ENCODE measurements at places on chromosomes 5 and 9.

GRCh38 chr5:139369181-139369580 lies 13.9 kb downstream of the SLC23A1 start:
- peak; percentile 64 for DNase-seq

DNA sequence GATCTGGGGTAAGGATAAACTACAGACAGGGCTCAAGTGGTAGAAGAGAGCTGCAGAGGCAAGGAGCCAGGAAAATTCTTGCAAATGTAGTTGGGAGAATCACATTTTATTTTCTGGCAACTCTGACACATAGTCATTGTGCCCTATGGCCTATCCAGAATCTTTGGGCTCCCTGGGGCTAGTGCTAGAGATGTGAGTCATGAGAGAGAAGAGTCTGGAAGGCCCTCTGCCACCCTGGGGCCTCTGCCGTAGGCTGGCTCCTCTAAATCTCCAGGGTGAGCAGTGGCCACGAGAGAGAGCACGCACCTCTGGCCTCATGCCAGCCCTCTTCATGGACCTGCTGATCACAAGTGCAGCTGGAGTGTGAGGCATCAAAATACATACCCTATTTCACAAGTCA lies 74.3 kb upstream of the SSBP2 start:
- DNase-seq: peak; percentile 93

GRCh38 chr5:179151286-179152118 lies 91.3 kb downstream of the ZNF354C start:
- no peak for DNase-seq

- no peak for DNase-seq
These were observed 120.7 kb downstream of the NR2F1-AS1 start for GRCh38 chr5:93460286-93460685.

DNA sequence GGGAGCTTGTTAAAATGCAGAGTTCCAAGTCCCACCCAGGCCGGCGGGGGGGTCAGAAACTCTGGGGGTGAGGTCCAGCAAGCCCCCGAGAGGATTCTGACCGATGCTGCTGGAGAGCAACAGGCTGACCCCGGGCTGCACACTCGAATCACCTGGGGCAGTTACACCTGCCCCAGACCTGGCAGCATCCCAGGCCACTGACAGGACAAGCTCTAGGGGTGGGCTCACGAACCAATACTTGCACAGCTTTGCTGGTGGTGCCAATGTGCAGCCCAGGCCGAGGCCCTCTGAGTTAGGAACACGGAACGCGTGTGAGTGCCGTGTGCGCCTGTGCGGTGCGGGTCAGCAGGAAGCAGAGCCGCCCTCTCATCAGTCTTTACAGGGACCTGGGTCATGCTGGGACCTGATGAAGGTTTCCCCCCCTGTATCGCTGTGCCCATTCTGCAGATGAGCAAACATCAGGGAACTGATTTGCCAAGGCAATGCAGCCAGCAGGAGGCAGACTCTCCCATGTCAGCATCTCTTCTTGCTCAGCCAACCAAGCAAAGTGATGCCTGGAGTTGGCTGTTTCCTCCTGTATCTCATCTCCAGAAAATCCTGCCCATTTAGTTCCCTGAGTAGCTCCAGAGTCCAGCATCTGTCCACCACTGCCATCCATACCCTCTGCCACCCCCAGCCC lies 16.3 kb downstream of the FAM163B start:
- DNase-seq: peak; percentile 14

GRCh38 chr5:171149772-171150171 lies 159.3 kb upstream of the TLX3 start:
- DNase-seq: no peak

- DNase-seq: no peak
These were observed 121.7 kb downstream of the ICE1 start for GRCh38 chr5:5544094-5544663.

DNA sequence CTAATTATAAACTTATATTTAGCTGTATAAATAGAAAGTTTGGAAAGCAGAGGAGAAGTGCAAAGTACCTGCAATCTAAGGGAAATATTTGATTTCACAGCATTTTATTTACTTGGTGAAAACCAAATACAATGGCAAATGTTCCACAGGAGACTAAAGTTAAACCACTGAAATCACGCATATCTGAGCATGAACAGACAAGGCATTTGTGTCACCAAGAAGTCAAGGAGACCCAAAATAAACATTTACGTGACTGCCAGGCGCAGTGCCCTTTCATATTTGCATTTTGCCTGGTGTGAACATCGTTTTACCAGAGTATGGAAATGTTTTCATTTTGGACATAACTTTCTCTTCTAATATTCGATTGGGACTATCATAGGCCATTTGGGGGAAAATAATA lies 20.6 kb downstream of the UGCG start:
- no peak for DNase-seq

GRCh38 chr5:87260604-87261192 lies 7.0 kb upstream of the RASA1 start:
- DNase-seq: no peak

DNA sequence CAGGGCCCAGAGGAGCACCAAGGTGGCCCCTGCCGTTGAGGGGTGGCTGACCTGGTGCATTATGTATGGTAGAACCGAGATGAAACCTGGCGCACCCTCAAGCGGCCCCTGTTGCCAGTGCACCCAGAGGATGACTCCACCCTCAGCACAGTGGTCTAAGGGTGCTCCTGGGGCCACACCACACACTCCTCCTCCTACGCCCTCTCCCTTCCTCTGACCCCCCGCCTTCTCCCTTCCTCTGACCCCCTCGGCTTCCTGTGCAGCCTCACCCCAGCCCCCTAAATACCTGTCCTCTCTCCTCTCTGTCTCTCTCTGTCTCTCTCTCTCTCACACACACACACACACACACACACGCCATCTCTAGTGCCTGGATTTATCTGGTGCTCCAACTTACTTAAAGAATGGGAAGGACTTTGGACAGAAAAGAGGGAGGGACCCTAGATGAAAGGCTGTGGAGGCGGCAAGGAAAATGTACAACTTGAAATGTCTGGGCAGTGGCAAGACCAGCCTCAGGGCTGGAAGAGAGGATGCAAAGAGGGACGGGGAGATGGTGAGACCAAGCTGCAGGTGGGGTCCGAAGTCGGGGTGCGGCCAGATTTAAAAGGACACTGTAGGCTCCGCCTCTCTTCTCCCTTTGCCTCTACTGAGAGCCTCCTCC lies 18.2 kb upstream of the SLC30A5 start:
- DNase-seq: no peak

DNA sequence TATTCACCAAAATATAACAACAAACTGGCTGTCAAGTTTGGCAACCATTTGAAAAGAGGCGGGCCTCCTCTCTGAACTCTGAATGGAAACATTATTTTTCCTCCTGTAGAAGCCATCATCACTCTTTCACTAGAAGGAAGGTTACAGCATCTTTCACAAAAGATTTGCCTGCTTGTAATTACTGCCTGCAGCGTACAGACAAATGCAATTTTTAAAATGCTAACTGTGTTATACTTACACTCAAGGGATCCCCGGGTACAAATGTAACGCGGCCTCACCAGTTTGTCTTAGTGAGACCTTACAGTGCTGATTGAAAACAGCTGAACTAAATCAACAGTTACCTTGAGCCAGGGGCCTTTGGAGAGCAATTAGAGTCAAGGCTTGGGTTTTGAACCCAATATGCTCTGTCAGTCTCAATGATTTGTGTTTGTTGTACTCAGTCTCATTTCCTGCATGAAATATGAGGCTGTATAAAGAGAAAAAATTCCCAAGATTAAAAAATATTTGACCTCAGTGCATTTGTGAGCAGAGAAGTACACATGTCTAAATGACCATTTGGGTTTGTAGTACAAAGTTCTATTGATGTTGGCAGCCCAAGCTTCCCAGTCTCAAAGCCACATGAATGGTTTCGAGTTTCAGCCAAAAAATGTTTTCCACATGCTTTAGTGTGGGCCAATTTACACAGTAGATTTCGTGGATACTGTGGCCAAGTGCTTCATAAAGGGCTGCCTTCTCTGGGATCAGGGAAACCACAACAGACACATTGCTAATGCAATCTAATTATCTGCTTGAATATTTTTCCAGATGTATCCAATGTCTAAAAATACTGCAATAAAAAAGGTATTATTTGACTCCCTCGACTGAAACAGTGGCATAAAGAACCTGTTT lies 500.0 kb downstream of the SPATA31D1 start:
- peak; percentile 92 for DNase-seq

DNA sequence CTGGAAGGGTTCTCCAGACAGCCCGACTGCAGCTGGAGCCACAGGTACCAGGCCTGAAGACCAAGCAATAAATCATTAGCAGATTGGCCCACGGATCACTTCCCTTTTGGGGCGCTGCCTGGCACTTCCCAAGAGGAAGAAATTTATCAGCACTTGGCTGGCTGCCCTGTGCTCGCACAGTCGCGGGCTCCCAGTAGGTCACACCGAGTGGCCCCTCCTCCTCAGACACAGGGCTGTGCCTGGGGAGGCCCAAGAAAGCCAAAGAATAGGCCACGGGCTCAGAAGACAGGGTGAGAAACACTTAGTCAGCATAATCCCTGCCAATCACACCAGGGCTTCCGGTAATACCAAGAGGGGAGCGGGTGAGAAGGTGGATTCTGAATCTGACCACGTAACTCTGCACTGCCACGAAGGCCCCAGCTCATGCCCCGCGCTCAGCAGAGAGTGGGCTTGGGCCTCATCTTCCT lies 115.7 kb upstream of the MSX2 start:
- DNase-seq: no peak

DNA sequence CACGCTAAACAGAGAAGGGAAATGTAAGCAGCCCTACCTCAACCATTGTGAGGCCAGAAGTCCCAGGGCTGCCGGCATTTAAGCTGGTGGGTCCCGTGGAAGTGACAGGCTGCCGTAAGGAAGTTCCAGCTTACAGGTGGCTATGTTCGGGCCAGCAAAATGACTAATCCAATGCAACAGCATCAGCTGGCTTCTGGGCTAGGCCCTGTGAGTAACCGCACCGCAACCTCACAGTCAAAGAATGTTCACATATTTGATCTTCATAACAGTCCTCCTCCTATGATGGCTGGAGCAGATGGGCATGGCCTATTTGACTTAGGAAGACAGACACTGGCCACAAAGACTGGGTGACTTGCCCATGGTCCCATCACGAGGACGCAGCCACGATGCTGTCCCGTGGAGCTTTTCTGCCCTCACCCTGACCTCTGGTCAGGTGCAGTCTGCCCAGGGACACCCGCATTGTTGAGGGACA lies 88.2 kb downstream of the LIFR start:
- peak; percentile 97 for DNase-seq

DNA sequence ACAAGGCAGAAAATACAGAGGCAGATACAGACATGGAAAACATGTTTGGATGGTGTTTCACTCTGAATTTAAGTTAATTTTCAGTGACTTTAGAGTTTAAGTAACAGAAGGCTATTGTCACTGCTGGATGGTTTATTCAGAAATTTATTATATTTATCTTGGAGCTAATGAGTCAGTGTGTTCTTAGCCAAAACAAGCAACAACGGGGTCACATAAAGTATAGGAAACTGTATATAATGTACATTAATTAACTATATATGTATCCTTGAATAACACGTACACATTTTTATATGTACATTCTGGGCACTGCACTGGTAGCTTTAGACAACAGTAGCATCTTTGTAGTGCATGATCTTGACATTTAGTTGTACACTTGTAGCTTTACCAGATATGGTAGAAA lies 30.7 kb downstream of the CYLC2 start:
- DNase-seq: no peak

DNA sequence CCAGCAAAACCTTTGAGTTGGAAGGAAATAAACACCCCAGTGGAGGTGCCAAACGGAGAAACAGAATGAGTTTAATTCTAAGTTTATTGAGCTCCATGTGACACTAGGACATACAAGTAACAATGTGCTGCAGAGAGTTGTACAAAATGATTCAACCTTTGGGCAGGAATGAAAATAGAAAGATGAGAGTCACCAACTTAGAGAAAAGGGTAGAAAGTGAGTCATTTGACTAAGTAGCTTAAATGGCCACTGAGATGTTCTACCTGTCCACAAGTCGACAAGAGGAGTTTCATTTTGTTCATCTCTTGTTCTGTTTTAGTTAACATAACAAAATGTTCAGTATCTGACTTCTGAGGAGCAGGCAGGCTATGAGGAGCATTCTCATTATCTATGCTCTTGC lies 284.7 kb downstream of the NR2F1-AS1 start:
- no peak for DNase-seq

DNA sequence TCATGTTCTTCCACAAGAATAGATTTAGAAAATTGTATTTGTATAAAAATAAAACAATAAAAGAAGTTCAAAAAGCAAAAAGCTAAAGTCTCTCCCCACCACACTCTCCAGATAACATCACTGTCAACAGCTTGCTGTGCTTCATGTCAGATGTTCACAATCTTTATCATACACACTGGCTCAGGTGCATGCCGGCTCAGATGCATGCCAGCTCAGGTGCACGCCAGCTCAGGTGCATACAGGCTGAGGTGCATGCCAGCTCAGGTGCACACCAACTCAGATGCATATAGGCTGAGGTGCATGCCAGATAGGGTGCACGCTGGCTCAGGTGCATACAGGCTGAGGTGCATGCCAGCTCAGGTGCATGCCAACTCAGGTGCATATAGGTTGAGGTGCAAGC lies 26.5 kb downstream of the SEMA4D start:
- no peak for DNase-seq

DNA sequence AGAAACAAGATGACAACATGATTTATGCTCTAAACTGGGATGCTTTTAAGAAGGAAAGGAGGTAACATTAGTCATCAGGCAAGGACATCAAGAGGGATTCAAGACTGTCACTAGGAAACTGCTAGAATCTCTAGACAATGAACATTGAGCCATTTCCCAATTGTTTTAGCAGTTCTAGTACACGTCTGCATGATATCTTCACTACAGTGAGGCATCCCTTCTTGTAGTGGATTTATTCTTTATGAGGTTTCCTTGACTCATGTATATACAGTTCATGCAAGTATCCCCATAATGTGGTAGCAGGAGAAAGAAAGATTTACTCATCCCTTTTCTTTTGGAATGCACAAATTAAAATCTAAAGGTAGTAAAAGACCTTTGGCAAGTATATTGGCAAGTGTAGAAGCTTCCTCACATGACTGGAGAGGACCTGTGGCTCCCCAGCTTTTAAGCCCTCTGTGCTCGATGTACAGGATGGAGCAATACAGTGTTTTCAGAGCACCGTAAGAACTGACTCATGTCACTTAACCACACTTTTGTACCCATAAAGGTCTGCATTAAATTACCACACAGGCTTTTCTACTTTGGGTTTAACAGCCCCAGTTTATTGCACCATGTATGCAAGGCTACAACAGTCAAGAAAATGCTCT lies 335.9 kb downstream of the SEMA5A start:
- DNase-seq: peak; percentile 73

GRCh38 chr5:140106101-140106500 lies 7.8 kb upstream of the PURA start:
- no peak for DNase-seq

GRCh38 chr5:142000704-142001484 lies 11.9 kb downstream of the GNPDA1 start:
- peak; percentile 41 for DNase-seq
